NCI-H446 treated with DMSO at 0.1 percent for 48 hours (cell line): ENCODE measurements at places on chromosomes 7 and 10.
A peak's percentile ranks its signal among the peaks of the same experiment; 100 is the strongest.

GRCh38 chr7:149872419-149873073, 1.2 kb upstream of the ATP6V0E2 start:
- peak; percentile 64 for DNase-seq

GRCh38 chr7:121800916-121801675, 71.9 kb upstream of the PTPRZ1 start:
- no peak for DNase-seq

- no peak for DNase-seq
Measured at GRCh38 chr7:31957090-31957720, 113.0 kb downstream of the PDE1C start.

- DNase-seq: no peak
Measured at GRCh38 chr7:105098863-105099515, 85.0 kb downstream of the KMT2E start.

DNA sequence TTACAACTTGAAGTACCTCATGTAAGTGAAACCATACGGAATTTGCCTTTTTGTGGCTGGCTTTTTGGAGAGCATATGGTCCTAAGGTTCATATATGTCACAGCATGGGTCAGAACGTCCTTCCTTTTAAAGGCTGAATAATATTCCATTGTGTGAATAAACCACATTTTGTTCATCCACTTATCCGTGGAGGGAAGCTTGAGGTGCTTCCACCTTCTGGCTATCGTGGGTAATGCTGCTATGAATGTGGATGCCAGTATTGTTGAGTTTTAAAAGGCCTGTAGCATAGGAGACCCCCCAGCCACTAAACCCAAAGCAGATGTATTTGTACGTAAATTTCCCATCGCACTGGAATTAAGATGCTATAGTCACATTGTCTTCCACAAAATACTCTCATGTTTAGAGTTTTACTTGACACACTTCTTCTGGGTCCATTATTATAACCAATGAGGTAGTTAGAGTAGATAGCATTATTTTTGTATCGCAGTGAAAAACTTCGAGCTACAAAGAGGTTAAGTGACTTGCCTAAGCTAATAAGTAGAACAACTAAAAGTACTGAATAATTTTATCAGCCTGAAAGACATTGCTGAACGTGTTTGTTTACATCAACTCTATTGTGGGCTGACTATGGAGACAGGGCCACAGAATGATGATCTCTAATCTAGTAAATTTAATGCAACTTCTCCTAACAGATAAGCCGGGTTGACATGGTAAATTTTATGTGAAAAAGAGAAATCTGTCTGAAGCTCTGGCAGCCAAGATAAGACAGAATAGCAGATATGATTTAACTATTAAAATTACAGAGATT, 183.0 kb upstream of the CTBP2 start:
- no peak for DNase-seq

GRCh38 chr7:18610331-18610948, 114.9 kb downstream of the HDAC9 start:
- no peak for DNase-seq

DNA sequence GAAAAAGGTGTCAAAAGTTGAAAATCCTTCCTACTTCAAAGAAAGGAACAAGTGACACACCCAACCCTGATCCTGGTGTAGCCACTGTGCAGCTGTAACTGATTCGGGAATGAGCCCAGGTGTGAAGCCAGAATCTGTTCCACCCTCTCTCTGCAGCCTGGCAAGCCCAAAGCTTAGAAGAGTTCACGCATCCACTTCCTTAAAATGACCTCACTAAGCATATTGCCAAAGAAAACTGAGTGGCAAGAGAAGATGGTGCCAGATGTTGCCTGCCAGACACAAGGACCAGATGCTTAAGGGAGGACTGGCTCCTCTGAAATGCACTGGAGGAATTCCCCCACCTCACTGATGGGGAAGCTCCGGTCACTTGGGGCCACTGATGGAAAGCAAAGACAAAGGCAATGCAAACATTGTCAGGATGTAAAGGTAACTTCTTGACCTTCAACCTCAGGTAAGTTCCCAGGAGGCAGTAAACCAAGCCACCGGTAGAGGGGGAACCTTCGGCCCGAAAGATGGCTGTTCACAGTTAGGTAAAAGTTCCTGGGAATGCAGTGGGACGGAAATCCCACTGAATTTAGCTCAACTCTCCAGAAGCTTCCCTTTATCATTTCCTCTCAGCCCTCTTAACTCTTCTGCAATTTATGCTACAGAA, 554.9 kb downstream of the KCNMA1 start:
- no peak for DNase-seq

DNA sequence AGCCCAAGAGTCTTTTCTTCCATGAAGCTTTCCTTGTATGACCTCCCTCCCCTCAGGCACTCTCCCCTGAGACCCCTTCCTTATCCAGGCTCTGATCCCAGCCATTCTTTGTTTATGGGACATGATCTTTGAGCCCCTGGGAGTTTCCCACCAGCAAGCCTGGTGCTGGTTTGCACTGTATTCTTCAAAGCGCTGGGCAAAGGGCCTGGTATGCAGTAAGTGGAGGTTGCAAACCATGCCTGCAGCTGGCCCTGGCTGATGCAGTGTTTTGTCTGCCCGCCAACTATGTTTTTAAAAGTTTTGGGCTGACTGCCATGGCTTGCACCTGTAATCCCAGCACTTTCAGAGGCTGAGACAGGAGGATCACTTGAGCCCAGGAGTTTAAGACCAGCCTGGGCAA, 6.8 kb upstream of the NODAL start:
- DNase-seq: no peak

DNA sequence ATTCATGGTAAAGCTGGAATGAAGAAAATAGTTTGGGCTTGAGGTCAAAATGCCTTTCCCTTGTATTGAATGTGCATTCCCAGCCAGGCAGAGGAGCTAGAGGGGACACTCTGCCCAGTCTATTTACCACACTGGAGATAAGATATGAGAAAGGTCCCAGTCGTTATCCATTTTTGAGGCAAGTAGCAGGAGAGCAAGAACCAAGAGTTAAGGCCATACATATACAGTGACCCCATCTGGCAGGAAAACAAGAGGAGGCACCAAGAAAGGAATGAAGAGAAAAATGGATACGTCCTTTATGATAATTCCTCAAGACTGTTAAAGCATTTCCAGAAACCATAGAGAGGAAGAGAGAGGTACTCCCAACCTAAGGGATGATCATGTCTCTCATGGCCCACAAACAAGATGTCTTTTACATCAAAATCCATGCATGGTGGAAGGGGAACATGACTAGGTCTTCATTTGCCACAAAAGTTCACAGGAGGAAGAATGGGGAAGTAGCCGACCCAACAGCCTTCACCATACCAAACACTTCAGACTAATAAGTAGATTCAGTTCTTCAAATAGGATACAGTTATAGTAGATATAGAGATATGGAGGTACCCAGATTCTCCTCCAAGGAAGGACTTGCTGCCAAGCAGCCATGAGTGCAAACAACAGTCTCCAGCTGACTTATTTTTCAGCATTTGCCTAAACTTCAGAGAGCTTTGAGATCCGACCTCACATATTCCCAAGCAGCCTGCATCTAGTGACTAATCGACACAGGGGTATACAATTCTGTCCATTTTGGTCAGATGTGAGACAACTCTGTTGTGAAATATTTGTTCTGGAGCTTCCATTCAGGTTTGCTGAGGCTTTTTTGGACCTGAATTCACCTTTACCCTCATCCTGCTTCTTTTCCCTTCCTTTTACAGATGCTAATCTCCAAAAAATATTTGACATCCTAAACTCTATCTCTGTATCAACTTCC, 61.1 kb upstream of the CCDC71L start:
- DNase-seq: no peak

- DNase-seq: no peak
Measured at GRCh38 chr7:85356916-85357315, 170.1 kb upstream of the SEMA3D start.

- DNase-seq: no peak
Measured at GRCh38 chr10:369684-370448, 234.6 kb downstream of the ZMYND11 start.

- no peak for DNase-seq
Measured at GRCh38 chr7:77434570-77435275, 18.6 kb upstream of the GSAP start.

DNA sequence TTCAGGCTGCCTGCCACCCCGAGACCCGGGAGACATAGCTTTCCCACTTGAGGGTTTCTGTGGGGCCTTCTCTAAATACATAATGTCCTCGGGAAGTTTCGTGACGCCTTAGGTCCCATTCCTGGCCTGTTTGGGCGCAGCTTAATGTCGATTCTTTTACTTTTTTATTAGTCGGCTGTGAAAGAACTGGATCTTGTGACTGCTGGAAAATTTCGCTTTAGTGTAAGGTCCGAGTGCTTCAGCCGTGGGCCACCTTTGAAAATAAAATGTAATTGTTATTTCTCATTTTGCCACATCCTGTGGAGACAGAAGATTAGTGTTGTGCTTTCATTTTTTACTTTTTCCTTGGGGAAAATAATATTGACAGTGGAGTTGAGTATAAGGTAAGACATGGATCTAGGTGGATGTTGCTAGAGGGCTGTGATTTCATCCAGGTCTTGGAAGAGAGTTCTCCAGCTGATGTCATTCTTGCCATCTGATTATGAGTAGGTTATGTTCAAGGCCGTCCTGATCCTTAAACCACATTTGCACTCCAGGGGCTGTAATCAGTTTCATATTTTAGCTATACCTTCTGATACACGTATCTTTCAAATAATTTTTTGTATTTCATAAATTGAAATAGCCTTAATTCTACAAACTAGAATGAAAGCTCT, 830 bp downstream of the RAB18 start:
- DNase-seq: no peak

GRCh38 chr7:130358471-130358870, 13.9 kb downstream of the CPA5 start:
- DNase-seq: no peak

GRCh38 chr7:137717045-137717444, 129.7 kb downstream of the DGKI start:
- DNase-seq: no peak

DNA sequence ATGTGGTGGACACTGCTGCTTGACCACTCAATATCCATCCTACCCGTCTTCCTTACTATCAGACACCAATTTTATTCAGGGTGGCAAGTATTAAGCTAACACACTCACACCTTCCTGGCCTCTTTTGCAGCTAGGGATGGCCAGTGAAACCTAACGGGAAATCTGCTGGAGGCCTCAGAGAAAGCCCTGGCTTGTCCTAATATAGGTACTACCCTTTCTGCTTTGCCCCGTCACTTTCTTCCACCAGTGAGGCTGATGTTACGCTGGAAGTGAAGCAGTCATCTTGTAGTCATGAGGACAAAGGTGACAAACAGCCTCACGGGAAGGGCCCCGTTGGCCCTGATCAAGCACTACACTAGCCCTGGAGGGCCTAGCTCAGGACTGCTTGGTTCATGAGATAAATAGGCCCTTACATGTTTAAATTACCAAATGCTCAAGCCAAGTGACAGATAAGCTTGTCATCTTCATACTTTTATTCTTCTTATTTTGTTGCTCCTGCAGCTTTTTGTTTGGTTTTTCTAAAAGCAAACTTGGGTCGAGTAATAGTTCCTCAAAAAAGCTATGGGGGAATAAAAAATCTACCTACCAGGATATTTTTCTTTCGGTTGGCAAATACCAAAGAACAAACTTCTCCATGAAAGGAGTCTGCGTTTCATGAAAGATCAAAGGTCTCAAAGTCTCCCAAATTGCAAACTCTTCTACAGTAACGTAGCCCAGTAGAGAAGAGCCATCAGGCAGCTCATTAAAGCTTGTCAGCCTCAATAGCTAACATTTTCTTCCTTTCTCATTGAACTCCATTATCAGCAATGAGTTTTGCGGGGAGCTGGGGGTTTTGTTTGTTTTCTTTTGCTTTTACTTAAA, 17.5 kb downstream of the CREB3L2 start:
- DNase-seq: no peak

- no peak for DNase-seq
Measured at GRCh38 chr7:135283959-135284638, 50.5 kb downstream of the STRA8 start.

- DNase-seq: no peak
Measured at GRCh38 chr10:133249094-133249780, 11.6 kb downstream of the VENTX start.

- DNase-seq: no peak
Measured at GRCh38 chr10:112959207-112959838, 9.3 kb downstream of the TCF7L2 start.

- DNase-seq: no peak
Measured at GRCh38 chr7:112770051-112770450, 20.1 kb downstream of the TMEM168 start.

DNA sequence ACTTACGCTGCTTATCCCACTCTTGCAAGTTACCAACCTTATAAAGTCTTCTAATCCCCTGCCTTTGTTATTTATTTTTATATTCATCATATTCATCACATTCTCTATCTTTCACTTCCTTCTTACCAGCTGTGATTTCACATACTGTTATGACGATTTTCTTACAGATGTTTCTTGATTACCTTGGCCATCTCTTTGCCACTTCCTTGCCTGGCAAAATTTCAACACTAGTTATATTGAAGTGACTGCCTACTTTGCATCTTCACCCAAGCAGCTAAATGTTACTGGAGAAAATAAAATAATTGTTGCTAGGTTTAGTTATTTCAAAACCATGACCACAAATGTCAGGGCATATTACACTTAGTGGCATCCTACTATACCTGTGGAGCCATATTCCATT, 8.8 kb upstream of the STEAP4 start:
- DNase-seq: no peak

- no peak for DNase-seq
Measured at GRCh38 chr7:41731493-41732435, 28.9 kb upstream of the INHBA start.

DNA sequence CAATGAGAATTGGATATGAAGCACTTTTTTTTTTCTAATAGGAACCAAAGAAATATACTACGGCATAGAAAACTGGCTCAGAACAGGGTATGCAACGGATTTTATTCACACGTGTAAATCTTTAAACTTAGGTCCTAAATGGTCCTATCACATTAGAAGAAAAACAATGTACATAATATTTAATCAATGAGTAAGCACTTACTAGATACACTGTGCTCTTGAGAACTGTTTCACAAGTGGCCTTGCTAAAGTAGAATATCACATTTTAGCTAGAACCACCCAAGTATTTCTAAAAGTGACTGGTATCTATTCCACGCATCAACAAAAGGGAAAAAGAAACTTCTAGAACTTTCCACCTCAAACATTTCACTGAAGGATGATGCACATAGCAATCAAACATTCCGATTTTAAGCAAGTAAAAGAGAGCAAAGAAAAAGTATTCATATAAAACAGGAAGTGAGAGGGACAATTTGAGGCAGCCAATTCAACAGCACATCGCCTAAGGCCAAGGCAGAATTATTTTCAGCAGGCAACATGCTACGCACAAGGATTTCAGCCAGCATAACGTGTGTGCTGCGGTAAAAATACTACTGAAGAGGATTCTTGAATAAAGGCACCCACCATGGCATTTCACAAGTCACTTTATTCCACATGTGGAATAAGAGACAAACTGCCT, 55.8 kb downstream of the PARD3 start:
- no peak for DNase-seq

GRCh38 chr10:7583626-7584025, 83.1 kb downstream of the ITIH5 start:
- no peak for DNase-seq

GRCh38 chr7:150502519-150502918, 12.2 kb upstream of the GIMAP7 start:
- DNase-seq: no peak
